SK-N-MC (cell line): ENCODE measurements at places on chromosomes 2 and 18.

GRCh38 chr2:165933211-165933910, 20.2 kb downstream of the TTC21B start:
- DNase-seq = no peak

DNA sequence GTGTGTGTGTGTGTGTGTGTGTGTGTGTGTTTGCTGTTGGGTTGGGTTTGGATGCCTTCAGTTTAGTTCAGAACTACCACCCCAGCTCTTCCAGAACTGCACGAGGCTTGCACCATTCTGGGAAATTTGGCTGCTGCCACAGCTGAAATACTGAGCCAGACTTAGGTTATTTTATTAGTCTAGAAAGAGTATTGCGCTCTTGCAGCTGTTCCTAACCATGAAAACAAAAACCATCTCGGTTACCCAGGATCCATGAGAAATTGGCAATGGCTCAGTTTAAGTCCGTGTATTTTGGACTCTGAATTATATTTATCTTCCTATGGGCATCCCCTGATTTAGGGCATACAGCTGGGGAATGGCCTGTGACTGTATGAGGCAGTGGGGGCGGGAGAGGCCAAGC, 83.2 kb downstream of the TANC1 start:
- DNase-seq = no peak

- DNase-seq = no peak
These were observed 21.8 kb upstream of the NOSTRIN start for GRCh38 chr2:168780669-168781071.

- DNase-seq = peak; percentile 39
These were observed 116.6 kb downstream of the SRBD1 start for GRCh38 chr2:45494275-45494977.

DNA sequence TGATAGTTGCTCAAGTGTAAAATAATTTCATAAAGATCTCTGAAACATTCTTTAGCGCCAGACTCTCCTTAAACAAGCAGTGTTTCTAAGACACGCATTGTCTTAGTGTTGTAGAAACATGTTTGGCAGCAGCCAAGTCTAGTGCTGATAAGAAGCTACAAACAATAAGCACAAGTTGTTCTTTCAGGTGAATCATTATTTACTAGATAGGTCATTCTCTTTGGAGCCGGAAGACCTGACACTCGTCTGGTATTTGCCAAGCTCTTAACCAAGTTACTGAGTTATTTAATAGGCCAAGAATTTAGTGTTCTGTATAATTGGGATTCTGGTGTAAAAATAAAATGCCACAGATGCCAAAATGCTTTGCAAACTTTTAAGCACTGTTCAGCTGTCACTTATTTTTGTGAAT, 852.1 kb downstream of the CPS1 start:
- DNase-seq = no peak

- DNase-seq = no peak
These were observed 173.5 kb upstream of the EPB41L3 start for GRCh38 chr18:5717256-5717655.

GRCh38 chr2:239315308-239315707, 85.5 kb downstream of the HDAC4 start:
- DNase-seq = no peak

GRCh38 chr2:13135369-13135768, 418.6 kb downstream of the TRIB2 start:
- no peak for DNase-seq

DNA sequence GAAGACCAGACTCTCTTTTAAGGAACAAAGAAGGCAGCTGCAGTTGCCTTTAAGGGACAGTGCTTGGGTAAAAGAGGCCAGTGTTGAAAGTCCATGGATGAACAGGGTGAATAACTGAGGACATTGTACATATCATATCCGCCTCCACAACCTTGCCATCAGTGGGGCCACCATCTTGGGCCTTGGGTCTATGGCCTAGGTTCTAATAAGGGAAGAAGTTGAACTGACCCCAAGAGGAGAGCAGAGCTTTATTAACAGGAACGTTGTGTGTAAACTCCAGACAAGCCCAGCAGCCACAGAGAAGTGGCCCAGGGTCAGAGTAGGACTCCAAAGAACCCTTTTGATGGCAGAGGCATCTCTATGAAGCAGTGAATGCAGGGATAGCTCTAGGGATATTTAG, 332.8 kb downstream of the CYP26B1 start:
- DNase-seq = no peak
